H54 (cell line): ENCODE measurements at places on chromosomes 7 and 10.

- no peak for DNase-seq
Observed at GRCh38 chr7:46032942-46033341, 111.9 kb upstream of the IGFBP3 start.

- peak; percentile 4 for DNase-seq
Observed at GRCh38 chr10:121823993-121824463, 103.8 kb downstream of the ATE1 start.

- no peak for DNase-seq
Observed at GRCh38 chr7:117871778-117872538, 1.3 kb downstream of the CTTNBP2 start.

- DNase-seq, result no peak
Observed at GRCh38 chr10:131631619-131632018, 269.2 kb upstream of the PPP2R2D start.

GRCh38 chr10:24901686-24902399, 50.6 kb downstream of the PRTFDC1 start:
- DNase-seq, result peak; percentile 51
